CD4-positive, alpha-beta T cell treated with Interleukin-17A for 4 hours (primary cell): ENCODE measurements at places on chromosomes 7 and 10.
A peak's percentile ranks its signal among the peaks of the same experiment; 100 is the strongest.

- no peak for DNase-seq
Observed at GRCh38 chr10:122244001-122244975, 26.8 kb upstream of the BTBD16 start.

DNA sequence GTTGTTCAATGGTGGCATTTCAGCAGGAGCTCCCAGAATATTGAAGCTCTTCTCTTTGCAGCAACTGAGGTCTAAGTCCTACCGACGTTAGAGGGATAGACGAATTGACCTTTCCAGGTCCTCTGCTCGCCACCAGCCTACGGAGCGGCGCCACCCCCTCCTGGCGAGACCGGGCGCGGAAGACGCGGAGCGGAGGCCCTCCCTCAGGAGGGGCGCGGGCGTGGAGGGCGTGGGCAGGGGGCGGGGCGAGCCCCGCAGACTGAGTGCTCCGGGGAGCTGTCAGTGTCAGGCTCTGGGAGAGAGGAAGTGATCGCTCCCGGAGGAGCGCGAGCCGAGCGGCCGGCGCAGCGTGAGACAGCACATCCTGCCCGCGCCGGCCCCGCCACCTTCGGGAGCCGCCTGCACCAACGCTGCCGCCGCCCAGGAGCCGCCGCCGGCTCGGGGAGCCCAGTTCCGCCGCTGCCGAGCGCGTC, at the start of gene DYNC1I1:
TSS of gene DYNC1I1 (plus strand) at position 257 of the 473 bp plus-strand sequence. CDS start 32,176 bp downstream, outside the sequence.
- peak; percentile 27 for DNase-seq

- peak; percentile 28 for DNase-seq
Observed at GRCh38 chr10:16950656-16951601, 133.7 kb upstream of the RSU1 start.

DNA sequence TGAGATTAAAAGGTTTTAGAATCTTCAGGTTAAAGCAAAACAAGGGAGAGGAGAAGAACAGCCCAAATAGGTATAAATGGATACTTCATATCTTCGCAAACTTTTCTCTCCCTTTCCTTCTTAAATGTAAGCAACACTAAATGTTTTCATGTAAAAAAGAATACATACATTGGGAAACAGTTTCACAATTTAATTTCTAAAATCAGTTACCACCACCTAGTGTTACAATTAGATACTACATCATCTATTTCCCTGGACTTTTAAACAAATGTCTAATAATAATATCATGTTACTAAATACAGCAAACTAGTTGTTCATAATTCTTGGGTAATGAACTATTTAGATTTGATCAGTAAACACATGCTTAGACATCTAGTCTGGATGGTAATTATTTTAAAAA, 35.8 kb downstream of the MINDY3 start:
- DNase-seq: no peak

- DNase-seq: no peak
Observed at GRCh38 chr7:6026820-6027311, 4.3 kb upstream of the ANKRD61 start.

DNA sequence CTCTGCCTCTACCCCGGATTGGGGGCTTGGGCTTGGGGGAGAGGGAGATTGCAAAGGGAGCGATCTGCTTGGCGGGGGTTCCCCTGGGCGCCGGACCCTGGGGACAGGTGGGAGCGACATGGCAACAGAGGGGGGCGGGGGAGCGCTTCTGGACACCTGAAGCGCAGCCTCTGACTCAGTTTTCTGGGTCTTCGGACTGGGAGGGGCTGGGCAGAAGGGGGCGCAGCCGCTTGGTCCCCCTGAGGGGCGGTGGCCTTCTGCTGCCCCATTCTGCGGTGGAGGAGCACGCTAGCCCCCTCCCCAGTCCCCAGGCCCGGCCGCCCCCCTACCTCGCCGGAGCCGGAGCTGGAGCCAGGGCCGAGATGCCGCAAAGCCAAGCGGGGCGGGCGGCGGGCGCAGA, 380 bp downstream of the NAT16 start:
- no peak for DNase-seq

- no peak for DNase-seq
Observed at GRCh38 chr10:104809288-104810090, 168.4 kb downstream of the SORCS3 start.

- DNase-seq: no peak
Observed at GRCh38 chr7:46660402-46660980, 739.4 kb upstream of the IGFBP3 start.

- DNase-seq: no peak
Observed at GRCh38 chr7:86863452-86863851, 196.0 kb downstream of the ELAPOR2 start.

DNA sequence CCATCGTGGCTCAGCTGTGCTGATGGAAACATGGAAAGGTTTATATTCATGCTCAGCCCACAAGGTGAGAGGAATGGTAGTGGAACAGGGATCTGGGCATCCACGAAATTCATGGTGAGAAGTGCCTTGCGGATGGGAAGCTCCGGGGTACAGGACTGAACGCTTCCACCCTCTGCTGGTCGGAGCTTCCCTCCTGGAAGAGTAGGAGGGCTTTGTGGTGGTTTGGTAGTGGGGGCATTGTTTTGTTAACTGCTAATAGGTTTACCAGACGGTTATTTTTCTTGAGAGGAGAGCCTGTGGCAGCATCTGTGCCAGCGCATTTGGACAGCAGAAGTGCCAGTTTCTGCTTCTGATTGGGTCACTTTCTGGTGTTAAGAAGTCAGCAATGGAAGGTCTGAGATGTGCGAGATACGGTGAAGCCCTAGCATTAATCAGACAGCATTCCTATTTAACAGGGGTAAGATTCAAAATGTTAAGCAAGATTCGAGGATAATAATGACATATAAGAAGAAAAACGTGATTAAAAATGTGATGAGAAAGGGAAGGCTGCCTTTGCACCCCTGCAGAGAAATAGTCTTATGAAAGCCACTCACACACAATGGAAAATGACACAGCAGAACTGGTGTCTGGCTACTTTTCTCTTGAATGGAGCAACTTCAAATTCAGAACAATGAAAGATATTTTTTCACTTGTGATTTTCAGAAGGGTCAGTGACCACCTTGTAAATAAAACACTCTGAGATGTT, 17.7 kb downstream of the ABCA13 start:
- no peak for DNase-seq

GRCh38 chr7:45457591-45457990, 116.6 kb upstream of the ADCY1 start:
- DNase-seq: no peak

DNA sequence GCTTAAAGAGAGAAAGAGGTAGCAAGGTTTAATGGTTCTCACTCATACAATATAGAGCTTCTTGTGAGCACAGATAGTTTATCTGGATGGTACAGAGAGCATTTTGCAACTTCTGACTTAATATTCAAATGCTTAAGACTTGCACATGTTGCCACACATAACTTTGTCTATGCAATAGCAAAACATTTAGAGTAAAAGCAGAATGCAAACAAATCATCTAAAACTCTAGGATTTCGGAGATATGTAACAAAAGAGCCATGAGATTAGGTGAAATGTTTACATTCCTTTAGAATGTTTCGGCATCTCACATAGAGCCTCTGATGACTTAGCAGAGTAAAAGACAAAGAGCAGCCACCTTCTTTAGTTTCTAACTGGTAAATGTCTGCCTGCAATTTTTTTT, 717.1 kb upstream of the LRRN3 start:
- DNase-seq: no peak

DNA sequence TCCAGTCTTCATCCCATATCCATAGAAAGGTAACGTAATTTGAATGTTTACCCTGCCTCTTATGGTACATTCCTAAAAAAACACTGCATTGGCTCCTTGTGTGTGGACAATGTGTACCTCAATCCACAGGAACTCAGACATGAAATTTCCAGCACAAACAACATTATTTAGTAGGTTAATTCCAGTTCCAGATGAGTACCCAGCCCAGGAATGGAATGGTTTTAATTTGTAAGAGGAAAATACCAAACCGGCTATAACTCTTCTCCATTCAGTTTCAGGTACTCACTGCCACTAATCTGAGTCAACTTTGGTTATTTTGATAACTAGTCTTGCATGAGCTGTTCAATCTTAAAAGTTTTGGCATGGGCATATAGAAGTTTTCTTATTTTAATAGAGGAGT, 39.0 kb downstream of the TFPI2 start:
- no peak for DNase-seq

DNA sequence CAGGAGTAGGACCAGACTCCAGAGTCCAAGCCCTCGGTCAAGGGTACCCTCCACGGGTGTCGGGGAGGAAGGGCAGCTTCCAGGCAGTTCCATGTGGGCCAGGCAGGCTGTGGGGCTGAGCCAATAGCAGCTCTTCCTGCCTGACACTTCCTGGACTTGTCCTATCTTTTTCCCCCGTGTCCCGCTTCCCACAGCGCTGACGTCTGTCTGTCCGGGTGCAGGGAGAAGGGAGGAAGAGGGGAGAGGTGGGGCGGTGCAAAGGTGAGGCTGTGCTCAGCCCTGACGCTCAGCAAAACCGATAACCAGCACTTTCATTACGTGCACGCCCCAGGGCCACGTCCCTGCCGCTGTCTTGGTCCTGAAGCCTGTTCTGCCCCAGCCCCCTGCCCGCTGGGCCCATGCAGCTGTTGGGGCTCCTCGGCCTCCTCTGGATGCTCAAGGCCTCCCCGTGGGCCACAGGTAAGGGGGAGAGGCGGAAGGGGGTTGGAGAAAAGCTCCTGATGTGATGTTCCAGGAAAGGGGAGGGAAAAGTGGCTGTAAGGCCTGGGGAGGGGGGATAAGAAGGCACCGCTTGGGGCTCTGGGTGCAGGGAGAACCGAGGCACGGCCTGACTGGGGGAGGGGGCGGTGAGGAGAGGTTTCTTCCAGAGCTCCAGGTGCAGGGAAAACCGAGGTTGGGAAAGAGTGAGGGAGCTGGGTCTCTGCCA, at the start of gene MUC3A:
TSS of gene MUC3A (plus strand) at position 308 of the 706 bp plus-strand sequence. CDS start at position 399, 91 bp downstream.
- DNase-seq: no peak

DNA sequence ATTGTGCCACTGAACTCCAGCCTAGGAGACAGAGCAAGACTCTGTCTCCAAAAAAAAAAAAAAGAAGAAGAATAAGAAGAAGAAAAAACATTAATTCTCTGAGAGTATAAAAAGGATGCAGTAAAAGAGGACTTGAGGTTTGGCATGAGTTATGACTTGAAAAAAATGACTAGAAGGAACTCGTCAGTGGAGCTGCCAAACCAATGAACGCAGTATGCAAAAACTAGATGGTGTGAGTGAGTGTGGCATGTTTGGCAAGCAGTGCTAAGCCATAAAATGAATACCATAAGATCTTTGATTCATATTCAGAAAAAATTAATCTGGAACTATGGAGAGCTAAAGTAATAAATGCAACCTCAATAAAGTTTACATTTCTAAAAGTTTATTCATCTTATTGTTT, 68.6 kb upstream of the MEOX2 start:
- DNase-seq: no peak

- no peak for DNase-seq
Observed at GRCh38 chr7:8147760-8148463, 114.1 kb downstream of the ICA1 start.

GRCh38 chr7:132435016-132435990, 141.0 kb downstream of the PLXNA4 start:
- DNase-seq: peak; percentile 20

- DNase-seq: no peak
Observed at GRCh38 chr10:4586776-4587175, 239.2 kb upstream of the AKR1E2 start.

GRCh38 chr10:19882621-19883020, 66.4 kb downstream of the PLXDC2 start:
- DNase-seq: no peak

GRCh38 chr10:99358101-99358500, 28.9 kb downstream of the CNNM1 start:
- no peak for DNase-seq

DNA sequence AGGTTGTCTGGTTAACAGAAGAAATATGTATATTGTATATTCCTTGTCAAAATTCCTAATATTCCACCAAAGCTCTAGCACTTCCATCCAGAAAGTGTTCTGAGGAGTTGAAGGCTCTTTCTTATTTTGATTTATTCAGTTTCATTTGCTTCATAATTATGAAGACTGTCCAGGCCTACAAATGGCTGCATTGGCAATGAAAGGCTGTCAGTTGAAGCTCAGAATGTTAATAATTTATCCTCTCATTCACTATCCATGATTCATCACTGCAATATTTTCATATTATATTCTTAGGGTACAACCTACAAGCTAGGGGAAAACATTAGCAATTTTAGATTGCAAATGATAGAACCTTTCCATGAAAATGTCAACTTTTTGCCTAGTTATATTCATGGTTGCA, 57.3 kb downstream of the ARID5B start:
- no peak for DNase-seq

- DNase-seq: no peak
Observed at GRCh38 chr10:17984056-17984455, 32.3 kb downstream of the SLC39A12 start.

DNA sequence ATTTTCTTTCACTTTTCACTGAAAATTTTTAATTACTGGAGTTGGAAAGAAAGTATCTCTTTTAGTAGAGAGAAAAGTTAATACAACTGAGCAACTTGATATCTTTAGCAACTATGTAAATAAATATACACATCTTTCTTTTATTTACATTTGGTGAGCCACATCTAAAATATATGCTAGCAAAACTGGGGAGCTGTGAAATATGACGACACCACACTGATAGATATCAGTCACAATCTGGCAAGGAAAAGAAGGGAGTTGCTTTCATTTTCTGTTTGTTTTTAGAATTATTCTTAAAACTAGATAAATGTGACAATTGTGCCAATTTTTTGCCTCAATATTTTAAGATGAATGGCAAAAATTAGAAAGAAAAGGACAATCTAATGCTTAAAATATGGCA, 2.7 kb upstream of the ZNF804B start:
- no peak for DNase-seq

GRCh38 chr10:108003576-108003975, 839.1 kb upstream of the SORCS1 start:
- DNase-seq: no peak

GRCh38 chr10:132436861-132437410, 39.9 kb downstream of the PWWP2B start:
- DNase-seq: no peak

GRCh38 chr10:35019041-35020024, 70.8 kb downstream of the CUL2 start:
- no peak for DNase-seq

DNA sequence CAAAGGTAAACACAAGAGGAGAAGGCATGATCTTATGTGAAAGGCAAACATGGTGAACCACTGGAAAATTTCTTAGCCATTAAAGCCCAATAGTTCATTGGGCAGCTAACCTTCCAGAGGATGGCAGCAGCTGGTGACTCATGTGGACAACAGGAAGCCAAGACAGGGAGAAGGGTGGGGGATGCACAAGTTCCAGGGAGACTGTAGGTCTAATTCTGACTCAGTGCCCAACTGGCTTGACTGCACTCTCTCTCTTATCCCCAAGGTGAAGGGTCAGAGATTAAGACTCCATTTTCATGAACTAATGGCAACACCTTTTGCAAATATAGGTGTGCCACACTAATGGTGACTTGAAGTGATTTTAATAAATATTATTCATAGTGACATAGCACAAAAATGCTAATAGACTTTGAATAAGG, 47.9 kb upstream of the SLC35B4 start:
- no peak for DNase-seq

GRCh38 chr7:74403521-74404387, 50.0 kb upstream of the GTF2IRD1 start:
- no peak for DNase-seq
